ENCODE measurements at places on chromosomes 1 and 21.

- no peak for DNase-seq
These were observed 58.0 kb downstream of the PGM1 start for GRCh38 chr1:63651161-63651701.

DNA sequence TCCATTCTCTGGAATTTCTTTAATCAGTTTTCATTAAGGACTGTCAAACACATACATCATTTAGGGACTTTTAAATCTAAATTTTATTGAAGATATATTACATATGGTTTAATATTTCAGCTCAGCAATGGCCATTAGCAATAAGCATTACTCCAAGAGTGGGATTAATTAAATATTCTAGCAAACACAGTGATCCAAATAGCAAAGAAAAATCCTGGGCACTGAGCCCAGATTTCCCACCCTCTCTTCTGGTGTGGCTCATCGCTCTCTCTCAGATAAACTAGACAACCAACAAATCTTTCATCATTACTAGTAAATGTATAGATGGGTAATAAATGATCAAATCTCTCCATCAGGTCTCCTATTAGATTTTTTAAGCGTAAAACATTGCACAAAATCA is 53.5 kb upstream of the FOXD3 start:
- no peak for DNase-seq

- DNase-seq: no peak
These were observed 57.2 kb downstream of the FH start for GRCh38 chr1:241462391-241462790.

- no peak for DNase-seq
These were observed 15.9 kb upstream of the IFI6 start for GRCh38 chr1:27687906-27688305.

- DNase-seq: no peak
These were observed 15.3 kb upstream of the ZSWIM5 start for GRCh38 chr1:45221716-45222115.

DNA sequence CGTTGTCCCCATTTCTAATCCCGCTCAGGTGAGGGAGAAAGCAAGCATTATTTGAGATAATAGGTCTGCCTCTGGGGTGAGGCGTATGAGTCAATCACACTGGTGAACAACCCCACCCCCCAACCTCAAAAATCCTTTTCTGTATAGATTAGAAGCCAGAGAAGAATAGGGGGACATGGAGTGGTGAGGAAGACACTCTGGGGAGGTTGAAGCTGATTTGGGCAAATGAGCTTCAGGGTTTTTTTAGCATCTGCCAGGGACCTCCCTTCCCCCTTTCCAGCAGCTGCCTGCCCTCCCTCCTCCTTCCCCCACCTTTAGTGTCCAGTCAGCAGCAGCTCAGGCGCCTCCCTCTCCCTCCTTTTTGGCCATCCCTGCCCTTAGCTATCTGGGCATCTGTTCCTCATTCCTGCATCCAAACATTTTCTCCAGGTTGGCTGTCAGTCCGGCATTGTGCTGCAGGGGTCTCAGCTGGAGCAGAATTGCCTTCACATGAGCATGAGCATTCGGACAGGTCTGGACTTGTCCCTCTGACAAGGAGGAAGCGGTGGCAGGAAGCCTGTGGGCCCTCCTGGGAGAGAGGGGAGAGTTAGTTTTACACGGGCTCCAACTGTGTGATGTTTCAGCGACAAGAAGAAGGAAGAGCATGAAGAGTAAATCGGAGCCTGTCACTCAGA is 30.8 kb upstream of the PTGFRN start:
- peak; percentile 21 for DNase-seq

GRCh38 chr21:15826908-15827601 is 97.3 kb downstream of the USP25 start:
- DNase-seq: no peak

DNA sequence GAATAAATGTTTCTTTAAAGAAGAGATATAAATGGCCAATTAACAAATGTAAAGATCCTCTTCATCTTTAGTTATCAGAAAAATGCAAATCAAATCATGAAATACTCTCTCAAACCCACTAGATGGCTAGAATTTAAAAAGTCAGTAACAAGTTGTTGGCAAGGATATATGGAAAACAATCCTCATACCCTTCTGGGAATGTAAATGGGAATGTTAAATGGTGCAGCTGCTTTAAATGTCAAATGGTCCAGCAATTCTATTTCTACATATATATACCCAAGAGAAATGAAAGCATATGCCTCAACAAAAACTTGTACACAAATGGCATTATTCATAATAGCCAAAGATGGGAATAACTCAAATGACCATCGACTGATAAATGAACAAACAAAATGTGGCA is 283.5 kb downstream of the RWDD3 start:
- DNase-seq: no peak

DNA sequence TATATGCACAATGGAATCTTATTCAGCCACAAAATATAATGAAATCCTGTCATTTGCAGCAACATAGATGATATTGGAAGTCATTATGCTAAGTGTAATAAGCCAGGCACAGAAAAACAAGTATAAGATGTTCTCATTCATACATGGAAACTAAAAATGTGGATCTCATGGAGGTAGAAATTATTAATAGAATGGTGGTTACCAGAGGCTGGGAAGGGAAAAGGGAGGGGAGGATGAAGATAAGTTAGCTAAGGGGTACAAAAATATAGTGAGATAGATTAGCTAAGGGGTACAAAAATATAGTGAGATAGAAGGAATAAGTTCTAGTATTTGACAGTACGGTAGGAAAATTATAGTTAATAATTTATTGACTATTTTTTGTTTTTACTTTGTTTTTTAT is 27.9 kb downstream of the LIN9 start:
- no peak for DNase-seq

DNA sequence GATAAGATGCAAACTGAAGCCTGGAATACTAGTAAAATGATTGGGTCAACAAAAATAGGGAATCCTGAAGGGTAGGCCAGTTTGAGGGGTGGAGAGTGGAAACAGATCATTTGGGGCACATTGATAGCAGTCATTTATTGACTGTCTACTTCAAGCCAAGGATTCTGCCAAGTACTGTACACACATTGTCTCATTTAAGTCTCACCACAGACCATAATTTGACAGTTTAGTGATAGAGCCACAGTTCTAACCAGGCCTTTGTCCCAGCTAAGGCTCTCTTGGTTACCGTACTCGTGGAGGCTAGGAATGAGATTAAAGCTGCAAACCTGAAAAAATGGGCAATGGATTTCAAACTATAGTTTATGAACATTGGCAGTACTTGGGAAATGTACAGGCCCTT is 11.2 kb downstream of the RBM15 start:
- no peak for DNase-seq

- DNase-seq: no peak
These were observed 68.1 kb downstream of the VWA5B1 start for GRCh38 chr1:20358761-20359263.

GRCh38 chr1:10835421-10835820 is 39.0 kb upstream of the CASZ1 start:
- DNase-seq: no peak

GRCh38 chr1:22509815-22510214 is 53.5 kb upstream of the EPHA8 start:
- DNase-seq: no peak

- no peak for DNase-seq
These were observed 32.1 kb upstream of the SCYL3 start for GRCh38 chr1:169925505-169926482.

DNA sequence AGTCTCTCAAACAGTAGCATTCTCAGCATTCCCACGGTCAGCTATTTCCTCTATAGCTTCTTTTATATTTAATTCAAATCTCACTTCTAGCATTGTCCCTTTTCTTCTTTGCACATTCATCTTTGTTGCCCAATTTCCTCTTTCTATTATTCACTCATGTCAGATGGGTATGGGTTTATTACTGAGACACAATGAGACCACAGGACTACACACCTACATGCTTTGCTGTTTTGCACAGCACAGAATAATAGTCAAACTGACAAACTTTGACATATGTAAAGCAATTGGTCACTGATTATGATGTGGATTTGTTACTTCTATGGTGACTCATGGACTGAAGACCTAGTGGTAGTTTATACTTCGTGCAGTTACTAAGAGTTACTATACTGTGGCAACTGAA is 5.8 kb upstream of the CD1C start:
- peak; percentile 92 for DNase-seq

DNA sequence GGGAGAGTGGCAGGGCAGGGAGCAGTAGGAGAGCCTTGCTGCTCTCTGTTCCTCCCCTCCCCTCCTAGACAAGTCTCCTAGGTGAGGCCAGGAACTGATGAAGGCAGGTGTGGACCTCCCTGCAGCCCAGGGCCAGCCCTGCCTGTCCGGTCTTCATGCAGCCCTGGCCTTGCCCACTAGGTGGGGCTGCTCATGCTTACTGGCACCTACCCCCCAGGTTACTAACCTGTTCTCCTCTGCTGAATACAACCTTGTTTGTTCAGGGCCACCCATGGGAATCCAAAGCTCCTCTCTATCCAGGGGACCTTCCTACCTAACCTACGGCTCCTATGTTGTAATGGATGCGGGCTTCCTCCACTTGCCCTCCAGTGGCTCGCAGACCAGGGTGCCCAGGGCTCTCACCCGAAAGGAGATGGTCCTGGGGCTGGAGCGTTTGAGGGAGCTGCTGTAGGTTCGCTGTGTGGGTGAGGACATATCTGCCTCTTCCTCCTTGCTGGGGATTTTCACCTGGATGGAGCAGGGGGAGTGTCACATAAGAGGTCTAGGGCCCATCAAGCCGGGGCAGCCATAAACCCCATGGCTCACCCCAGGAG is 7.9 kb upstream of the TNNT2 start:
- DNase-seq: no peak

DNA sequence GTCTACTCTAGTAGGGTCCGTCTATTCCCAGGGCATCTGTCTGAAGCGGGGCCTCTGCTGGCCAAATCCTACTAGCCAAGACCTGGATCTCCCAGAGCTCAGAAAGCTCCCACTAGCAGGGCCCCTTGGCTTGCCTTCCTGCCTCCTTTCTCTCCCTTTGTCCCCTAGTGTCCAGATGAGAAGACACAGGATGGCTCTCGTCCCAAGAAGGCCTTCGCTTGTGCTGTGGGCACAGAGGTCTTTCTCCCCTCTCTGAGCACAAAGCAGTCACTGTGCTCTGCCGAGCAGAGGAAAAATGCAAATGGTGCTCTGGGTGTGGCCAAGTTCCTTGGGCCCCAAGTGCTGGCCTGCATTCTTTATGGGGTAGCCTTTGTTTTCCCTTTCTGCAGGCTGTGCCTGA is 13.0 kb upstream of the GPR137B start:
- DNase-seq: no peak

GRCh38 chr1:168379104-168379860 is 98.6 kb downstream of the TBX19 start:
- no peak for DNase-seq

DNA sequence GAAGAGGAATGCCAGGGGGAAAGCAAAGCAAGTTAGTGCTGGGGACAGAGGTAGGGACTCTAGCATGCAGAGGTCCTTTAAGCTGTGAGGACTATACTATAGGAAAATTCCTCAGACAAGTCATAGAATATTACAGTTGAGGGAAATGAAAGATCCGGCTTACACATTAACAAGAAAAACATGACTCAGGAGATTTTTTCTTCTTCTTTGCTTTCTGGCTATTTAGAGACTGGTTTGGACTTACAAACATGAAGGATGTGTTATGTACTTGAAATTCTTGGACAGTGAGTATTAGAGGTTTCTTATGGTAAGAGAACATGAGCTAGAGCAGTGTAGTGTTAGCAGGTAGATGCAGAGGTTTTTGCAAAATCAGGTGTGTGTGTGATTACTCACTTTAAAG is 24.9 kb downstream of the USP25 start:
- DNase-seq: no peak

- no peak for DNase-seq
These were observed 3.4 kb downstream of the KCNA3 start for GRCh38 chr1:110671361-110671760.

GRCh38 chr1:201637282-201638079 is 98.6 kb downstream of the NAV1 start:
- DNase-seq: no peak

GRCh38 chr1:229381234-229381633 is 38.4 kb upstream of the CCSAP start:
- no peak for DNase-seq

Data from CD14-positive monocyte (primary cell).